ENCODE measurements at places on chromosomes 3 and 15.

GRCh38 chr15:101092156-101092866 lies 159.5 kb downstream of the CHSY1 start:
- DNase-seq, result no peak

GRCh38 chr15:83610901-83611685 lies 42.8 kb upstream of the ADAMTSL3 start:
- DNase-seq, result no peak

DNA sequence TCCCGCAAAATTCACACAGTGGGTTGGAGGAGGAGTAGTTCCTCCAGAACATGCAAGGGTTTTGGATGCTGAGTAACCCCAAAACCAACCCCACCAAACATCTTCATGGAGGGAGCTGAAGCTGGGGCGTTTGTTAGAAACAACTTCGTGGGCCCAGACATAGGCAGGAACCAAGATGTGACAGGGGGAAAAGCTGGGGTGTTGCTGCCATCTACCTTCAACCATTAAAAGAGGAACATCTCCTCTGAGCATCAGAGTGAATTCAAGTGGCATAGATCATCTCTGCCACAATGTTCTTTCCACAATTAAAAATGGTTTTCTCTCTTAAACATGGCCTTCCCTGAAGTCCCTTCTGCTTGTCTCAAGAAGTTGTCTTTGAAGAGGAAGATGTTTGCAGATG lies 20.5 kb downstream of the SIDT1 start:
- DNase-seq, result peak; percentile 68

DNA sequence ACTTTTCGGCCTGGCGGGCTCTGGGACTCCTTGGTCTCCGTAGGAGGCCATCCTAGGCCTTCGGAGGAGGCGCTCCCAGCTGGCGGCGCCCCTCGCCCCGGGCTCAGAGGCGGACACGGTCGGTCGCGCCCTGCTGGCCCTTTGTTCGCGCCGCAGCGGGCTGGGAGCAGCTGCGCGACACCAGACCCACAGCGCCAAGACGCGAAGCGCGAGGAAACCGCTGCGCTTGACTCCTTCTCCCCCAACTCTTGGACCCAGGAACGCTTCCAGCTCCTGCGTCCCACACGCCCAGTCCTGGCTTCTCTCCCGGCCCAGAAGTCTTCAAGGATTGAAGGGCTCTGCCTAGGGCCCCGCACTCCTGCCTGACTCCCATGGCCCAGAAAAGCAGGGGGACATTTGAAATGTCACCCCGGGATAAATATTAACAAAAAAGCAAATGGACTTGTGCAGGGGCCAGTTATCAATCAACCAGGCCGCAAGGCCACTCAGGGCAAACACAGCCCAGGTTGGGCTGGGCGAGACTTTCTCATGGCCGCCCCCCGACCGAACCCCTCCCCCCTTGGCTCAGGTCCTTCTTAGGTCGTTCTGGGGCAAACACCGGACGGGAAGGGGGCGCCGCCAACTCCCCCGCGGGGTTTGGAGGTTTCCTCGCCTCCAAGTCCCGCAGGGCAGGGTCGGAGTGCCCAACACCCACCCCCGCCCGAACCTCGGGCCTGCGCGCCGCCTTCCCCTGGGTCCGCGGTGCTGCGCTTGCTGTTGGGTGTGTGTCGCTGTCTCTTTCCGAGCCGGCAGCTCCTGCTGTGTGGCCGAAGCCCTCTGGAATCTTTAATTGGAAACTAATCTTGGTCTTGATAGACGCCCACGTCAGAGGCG lies 5.1 kb downstream of the ONECUT1 start:
- no peak for DNase-seq

GRCh38 chr3:125039131-125040100 lies 16.4 kb downstream of the HEG1 start:
- no peak for DNase-seq

GRCh38 chr15:44097552-44097951 lies 97.5 kb downstream of the FRMD5 start:
- no peak for DNase-seq

DNA sequence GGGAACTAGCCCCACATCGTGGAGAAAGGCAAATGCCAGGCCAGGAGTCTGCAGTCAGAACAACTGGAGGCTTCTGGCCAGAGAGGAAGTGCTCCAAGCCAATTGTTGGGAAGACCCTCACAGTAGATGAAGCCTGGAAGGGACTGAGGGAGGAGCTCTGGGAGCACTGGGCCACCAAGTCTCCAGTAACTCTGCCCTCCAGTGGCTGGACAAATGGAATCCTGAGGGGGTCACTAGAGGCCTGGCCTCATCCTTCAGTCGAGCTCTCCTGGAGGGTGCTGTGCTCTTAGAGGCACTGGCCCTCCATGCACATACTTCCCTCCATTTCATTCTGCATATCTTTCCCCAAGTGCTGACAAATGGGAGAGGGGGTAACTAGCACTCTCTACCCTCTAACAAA lies 103.0 kb downstream of the MYLK start:
- no peak for DNase-seq

DNA sequence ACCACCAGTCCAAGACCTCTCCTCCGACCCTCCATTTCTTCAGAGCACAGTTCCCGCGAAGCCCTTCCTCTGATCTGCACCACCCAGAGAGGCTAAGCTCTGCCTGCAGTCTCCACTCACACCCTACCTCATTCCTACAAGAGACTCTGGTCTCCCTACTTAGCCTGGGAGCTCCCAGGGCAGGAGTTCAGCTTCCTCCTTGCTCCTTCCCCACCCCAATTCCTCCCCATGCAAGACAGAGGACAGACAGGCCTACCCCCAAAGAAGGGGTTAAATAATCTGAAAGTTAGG lies 12.6 kb upstream of the VIPR1 start:
- no peak for DNase-seq

DNA sequence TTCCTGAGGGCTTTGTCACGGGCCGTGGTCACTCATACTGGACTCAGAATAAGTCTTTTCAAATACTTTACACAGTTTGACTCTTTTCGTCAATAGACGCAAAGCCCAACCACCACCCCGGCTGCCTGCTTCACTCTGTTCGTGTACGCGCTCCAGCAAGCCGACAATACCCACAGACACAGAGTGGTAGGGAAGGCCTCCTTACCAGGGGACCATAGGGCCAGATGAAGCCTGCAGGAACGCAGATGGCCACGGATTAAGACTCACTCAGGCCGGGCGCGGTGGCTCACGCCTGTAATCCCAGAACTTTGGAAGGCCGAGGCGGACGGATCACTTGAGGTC lies 29.7 kb downstream of the EFCAB12 start:
- peak; percentile 49 for DNase-seq

DNA sequence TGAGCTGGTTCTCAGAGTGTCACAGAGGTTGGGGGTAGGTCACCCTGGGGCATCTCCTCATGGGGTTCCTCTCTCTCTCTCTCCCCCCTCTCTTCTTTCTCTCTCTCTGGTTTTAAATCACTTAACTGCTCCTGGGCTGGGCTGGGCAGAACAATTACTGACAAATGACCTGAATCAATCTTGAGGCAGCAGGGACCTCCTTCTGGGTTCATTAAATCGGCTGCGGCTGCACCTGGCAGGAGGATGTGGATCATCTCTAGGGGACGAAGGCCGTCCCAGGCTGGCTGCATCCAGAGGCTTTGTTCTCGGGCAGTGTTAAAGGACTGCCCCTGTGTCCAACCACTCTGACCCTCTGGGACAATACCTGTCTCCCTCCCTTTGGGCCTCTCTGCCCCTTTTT lies 143.1 kb downstream of the TLE3 start:
- no peak for DNase-seq

DNA sequence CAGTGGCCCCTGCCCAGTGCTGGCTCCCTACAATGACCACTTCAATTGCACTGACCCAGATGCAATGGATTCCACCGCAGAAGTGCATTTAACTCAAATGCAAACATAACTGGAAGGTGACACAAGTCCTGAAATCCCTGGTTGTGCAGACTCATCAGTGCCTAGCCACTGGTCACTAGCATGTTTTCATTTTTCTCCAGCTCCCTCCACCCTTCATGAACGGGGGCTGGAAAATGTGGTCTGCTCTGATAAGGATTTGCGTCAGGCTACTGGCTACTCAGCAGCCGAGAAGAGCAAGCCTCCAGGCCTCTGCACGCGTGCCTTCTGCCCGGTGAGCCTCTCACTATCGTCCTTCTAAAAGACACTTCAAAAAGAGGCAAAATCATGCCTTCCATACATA lies 27.4 kb upstream of the FURIN start:
- peak; percentile 98 for DNase-seq

- no peak for DNase-seq
Measured at GRCh38 chr3:141333836-141334626, 34.3 kb upstream of the ZBTB38 start.

- peak; percentile 72 for DNase-seq
Measured at GRCh38 chr3:179321668-179322285, 1.1 kb upstream of the ZNF639 start.

GRCh38 chr15:78415284-78415683 lies 22.7 kb upstream of the IREB2 start:
- peak; percentile 60 for DNase-seq

DNA sequence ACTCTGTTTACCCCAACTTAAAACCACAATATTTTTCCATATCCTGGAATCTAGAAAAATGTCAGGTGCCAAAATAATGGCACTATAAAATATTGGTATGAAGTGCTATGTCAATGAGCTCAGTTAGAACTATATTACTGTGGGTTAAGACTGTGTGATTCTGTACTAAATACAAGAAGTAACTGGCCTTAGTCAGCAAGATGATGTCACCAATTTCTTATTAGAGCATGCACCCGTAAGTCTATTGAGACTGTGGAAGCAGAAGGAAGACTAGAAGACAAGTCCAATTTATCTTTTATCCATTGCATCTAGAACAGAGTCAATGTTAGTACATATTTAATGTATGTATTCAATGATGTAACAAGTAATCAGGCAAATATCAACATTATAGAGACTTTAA lies 25.0 kb downstream of the LRRC58 start:
- no peak for DNase-seq

DNA sequence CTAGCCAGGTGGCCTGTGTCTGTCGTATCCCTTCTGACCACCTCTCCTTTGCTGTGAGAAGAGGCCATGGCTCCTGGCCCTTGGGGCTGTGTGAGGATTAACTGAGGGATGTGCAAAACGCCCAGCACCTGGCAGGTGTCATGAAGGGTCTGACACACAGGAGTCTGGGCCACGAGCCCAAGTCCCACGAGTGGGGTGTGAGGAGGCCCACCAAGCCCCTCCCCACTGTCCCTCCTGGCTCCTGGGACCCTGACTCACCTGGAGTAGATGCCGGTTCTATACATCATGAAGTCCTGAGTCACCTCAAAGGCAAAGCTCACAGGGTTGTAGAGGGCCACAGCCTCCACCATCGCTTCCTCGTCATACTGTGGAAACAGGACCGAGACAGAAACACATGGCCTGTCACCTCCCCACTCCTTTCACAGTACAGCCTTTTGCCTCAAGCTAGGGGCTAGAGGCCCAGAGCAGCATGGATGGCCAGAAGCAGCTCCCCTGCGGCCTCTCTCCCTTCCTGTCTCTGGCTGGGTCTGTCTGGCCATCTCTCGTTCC lies 19.7 kb downstream of the CTSH start:
- DNase-seq, result no peak

DNA sequence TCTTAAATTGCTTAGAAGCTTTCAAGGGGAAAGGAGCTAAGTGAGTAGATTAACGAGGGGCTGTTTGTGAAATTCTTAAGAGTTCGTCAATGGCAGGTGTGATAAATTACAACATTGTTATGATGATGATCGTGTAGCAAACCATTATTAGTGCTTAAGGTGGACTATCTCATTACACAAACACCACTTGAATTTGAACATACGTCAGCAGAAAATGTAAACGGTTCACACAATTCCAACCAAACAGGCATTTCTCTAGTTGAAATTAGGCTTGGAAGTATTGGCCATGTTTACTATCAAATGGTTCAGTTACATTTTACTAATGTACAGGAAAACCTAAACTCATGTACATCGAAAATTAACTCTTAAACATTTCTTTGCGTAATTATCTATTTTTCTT lies 102.8 kb downstream of the PYDC2 start:
- no peak for DNase-seq

GRCh38 chr3:117485841-117486240 lies 776.3 kb downstream of the TUSC7 start:
- no peak for DNase-seq

DNA sequence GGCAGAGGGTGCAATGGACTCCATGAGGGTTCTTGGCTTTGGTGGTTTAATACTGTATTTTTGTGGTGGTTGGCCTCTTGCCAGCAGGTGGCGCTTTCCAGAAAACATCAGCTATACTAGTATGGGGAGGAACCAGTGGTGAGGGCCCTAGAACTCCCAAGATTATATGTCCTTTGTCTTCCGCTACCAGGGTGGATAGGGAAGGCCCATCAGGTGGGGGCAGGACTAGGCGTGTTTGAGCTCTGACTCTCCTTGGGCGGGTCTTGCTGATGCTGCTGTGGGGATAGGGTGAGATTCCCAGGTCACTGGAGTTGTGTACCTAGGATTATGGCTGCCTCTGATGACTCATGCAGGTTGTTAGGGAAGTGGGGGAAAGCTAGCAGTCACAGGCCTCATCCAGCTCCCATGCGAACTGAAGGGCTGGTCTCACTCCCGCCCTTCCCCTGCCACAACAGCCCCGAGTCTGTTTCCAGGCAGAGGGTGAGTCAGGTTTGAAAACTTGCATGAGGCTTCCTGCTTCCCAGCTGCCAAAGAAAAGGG lies 357.7 kb downstream of the OTOL1 start:
- peak; percentile 61 for DNase-seq

DNA sequence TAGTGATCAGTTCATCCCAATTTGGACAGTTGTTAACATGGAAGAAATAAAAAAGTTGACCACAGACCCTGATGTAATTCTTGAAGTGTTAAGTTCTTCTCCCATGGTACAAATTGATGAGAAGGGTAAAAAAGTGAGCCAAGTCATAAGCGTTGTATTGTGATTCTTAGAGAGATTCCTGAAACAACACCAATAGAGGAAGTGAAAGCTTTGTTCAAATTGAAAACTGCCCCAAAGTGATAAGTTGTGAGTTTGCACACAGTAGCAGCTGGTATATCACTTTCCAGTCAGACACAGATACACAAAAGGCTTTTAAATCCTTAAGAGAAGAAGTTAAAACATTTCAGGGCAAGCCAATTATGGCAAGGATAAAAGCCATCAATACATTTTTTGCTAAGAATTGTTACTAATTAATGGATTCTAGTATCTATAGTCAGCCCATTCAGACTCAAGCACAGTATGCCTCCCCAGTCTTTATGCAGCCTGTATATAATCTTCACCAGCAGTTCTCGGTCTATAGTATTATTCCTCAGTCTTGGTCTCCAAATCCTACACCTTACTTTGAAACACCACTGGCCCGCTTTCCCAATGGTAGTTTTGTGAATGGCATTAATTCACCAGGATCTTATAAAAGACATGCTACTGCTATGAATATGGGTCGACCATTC lies 38.2 kb downstream of the CDIN1 start:
- DNase-seq, result no peak

GRCh38 chr15:51524376-51524775 lies 98.2 kb downstream of the DMXL2 start:
- DNase-seq, result no peak

DNA sequence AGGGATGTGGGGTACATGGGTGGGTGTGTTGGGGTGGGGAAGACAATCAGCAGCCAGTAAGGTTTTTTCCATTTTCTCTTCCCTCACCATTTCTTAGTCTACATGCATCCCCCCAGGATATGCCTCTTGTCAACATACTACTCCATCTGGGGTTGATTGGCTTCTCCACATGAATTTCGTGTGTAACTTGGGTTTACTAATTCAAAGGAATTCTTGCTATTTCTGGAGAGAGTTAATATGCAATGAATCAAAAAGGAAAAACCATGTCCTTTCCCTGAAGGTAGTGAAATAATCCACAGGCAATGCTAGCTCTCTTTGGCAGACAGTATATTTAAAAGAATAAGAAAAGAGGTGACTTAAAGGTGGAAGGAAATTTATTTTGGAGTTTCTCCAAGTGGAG lies 198.4 kb downstream of the EBLN2 start:
- no peak for DNase-seq

Measured in hematopoietic multipotent progenitor cell treated with erythropoietin and hydrocortisone succinate and interleukin-3 and kit ligand, for 4 days (in vitro differentiated cells).